ENCODE measurements at places on chromosomes 11 and 22.

- no peak for DNase-seq
Observed at GRCh38 chr11:16299390-16299789, 57.0 kb downstream of the SOX6 start.

- no peak for DNase-seq
Observed at GRCh38 chr11:9347100-9347499, 32.7 kb upstream of the TMEM41B start.

DNA sequence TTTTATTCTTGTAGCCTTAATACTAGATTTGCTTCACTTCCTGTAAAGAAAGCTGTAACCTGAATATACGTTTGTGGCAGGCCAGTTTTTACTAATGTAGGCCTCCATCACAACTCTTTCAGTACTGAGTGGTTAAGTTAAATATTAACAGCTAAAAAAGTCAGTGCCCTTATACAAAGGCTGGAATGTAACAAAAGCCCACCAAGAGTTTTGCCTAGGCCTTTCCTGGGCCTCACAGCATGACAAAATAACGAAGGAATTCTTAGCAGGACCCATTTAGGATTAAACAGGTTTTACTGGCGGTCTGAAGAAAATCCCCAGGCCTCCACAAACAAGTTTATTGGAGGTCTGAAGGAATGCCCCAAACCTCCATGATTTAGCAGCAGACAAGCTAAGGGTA lies 43.7 kb downstream of the PIWIL3 start:
- DNase-seq: no peak

DNA sequence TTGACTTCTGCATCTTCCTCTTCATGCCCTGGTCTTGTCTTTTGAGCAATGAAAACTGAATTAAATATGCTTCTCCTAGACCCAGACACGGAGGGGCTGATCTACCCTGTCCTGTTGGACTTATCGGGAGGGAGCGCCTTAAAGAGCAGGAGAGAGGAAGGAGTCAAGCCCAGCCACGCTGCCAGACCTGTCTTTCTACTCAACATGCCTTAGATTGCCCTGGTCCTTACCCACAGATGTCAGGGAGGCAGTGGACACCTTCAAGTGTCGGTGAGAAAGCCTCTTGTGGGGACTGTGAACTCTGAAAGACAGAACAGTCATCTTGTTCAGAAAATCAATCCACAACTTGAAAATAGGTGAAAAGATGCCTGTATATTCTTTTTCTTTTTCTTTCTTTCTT lies 61.8 kb downstream of the IRAG1 start:
- no peak for DNase-seq

DNA sequence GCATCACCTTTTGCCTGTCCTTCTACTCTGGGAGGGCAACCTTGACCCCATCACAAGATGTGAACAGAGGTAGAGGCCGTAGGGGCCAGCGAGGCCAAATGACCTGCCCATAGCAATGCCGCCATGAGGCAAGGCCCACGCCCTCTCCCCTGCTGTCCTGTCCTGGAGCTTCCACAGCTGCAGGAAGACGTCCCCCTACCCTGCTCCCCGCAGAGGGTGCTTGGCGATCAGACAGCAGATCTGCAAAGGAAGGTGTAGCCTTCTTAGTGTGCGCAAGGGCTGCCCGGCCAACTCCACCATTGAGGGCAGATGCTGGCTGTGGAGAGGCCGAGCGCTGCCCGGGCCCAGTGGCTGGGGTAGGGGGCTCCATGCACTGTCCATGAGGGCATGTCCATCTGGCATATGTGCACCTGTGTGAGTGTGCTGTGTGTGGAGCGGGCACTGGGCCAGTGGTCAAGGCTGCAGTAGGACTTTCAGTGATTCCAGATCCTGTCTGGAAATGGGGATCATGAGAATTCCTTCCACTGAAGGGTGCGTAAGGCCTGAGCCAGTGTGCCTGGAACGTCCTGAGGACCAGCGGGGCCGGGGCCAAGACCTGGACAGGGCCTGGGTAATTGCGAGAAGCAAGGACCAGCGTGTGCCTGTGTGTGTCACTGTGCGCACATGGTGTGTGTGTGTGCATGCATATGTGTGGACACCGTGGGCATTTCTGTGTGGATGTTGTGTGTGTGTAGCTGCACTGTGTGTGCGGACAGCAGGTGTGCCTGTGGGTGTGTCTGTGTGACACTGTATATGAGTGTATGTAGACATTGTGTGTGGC lies 11.0 kb downstream of the TRPM5 start:
- no peak for DNase-seq

DNA sequence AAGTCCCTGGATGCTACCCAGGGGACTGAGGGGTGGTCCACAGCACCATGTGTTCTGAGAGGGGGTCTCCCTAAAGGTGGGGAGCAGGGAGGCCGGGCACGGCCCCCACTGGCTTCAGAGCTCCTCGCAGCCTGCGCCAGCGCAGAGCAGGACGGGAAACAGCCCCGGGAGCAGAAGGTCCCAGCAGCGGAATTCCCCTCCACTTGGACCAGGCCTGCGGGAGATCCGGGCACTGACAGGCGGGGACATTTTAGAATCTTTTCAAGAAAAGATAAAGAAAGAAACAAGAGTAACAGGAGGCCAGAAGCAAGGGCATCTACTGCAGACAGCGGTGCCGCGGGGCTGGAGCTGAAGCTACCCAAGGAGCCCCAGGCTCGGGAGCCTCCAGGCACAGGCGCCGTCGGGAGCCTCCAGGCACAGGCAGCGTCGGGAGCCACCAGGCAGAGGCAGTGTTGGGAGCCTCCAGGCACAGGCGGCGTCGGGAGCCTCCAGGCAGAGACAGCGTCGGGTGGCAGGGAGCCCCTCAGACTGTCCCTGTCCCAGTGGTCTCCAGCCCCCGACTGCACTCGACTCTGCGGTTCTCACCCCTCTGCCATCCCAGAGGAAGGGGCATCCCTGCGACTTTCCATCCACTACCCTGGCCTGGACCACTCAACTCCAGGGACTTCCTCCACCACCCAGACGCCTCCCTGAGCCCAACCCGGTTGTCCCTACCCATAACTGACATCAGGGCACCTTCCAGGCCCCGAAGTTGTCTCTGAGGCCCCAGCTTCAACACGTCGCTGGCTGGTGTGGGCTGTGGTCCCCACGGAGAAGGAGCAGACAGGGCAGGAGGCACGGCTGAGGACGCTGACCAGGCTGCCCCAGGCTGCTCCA lies 211.1 kb downstream of the BRD1 start:
- no peak for DNase-seq

- DNase-seq: peak; percentile 49
Observed at GRCh38 chr11:67468056-67468455, 995 bp downstream of the TMEM134 start.

- DNase-seq: no peak
Observed at GRCh38 chr22:22812031-22812905, 75.3 kb upstream of the IGLL5 start.

GRCh38 chr11:113476553-113476952 lies 1.4 kb upstream of the DRD2 start:
- no peak for DNase-seq

- DNase-seq: no peak
Observed at GRCh38 chr11:37595845-37596244, 997.8 kb upstream of the RAG2 start.

GRCh38 chr11:134406264-134407185 lies 5.5 kb downstream of the B3GAT1 start:
- DNase-seq: no peak

- DNase-seq: peak; percentile 78
Observed at GRCh38 chr22:42444077-42444904, 12.1 kb upstream of the NFAM1 start.

Data from stimulated activated CD4-positive, alpha-beta T cell treated with anti-CD3 and anti-CD28 coated beads, Interleukin-2, amount 100 ng/mL, for 24 hours (primary cell).